ENCODE measurements at places on chromosomes 16 and 17. TPM values are rescaled to one million over a fixed set of nuclear protein-coding genes. Genes with fewer than 3 reads are reported as not detected.

INPP5K gene
- 43.8 TPM for total RNA-seq

MEOX1 gene
- 9.0 TPM for total RNA-seq

TEX14 gene
- 0.23 TPM for total RNA-seq

LITAFD gene
- not detected for total RNA-seq

TP53TG3 gene
- not detected for total RNA-seq

CCL18 gene
- total RNA-seq, result not detected

MYOCD gene
- not detected for total RNA-seq

GNGT2 gene
- 13.3 TPM for total RNA-seq

MAP3K3 gene
- 27.1 TPM for total RNA-seq

NME3 gene
- total RNA-seq, result 34.3 TPM

OR1F1 gene
- not detected for total RNA-seq

STH gene
- not detected for total RNA-seq

NECAB2 gene
- total RNA-seq, result not detected

ABHD15 gene
- total RNA-seq, result 19.5 TPM

TEKT5 gene
- not detected for total RNA-seq

CMTM2 gene
- 1.00 TPM for total RNA-seq

KRTAP9-2 gene
- total RNA-seq, result not detected

FAM20A gene
- total RNA-seq, result not detected

RAB37 gene
- total RNA-seq, result 93.8 TPM

RCVRN gene
- total RNA-seq, result not detected

ZNF624 gene
- total RNA-seq, result 3.5 TPM

SLC5A11 gene
- 0.41 TPM for total RNA-seq

FLCN gene
- total RNA-seq, result 44.4 TPM

ZFPM1 gene
- 11.5 TPM for total RNA-seq

GCGR gene
- total RNA-seq, result 0.07 TPM

CD300LB gene
- total RNA-seq, result not detected

CA7 gene
- total RNA-seq, result 0.20 TPM

EME1 gene
- 16.2 TPM for total RNA-seq

TTYH2 gene
- total RNA-seq, result 24.5 TPM

ARHGAP44 gene
- 0.36 TPM for total RNA-seq

AOC2 gene
- total RNA-seq, result 2.7 TPM

CA10 gene
- not detected for total RNA-seq

KRT17 gene
- not detected for total RNA-seq

ZNF594 gene
- 8.6 TPM for total RNA-seq

TEDC2 gene
- total RNA-seq, result 26.6 TPM

CDK5R1 gene
- total RNA-seq, result 4.4 TPM

ACSM2A gene
- not detected for total RNA-seq

CTRB2 gene
- not detected for total RNA-seq

SPIRE2 gene
- total RNA-seq, result 1.3 TPM

STX1B gene
- 0.55 TPM for total RNA-seq
